ENCODE measurements at places on chromosomes 7 and 10. TPM values are rescaled to one million over a fixed set of nuclear protein-coding genes. Genes with fewer than 3 reads are reported as not detected.

DNA sequence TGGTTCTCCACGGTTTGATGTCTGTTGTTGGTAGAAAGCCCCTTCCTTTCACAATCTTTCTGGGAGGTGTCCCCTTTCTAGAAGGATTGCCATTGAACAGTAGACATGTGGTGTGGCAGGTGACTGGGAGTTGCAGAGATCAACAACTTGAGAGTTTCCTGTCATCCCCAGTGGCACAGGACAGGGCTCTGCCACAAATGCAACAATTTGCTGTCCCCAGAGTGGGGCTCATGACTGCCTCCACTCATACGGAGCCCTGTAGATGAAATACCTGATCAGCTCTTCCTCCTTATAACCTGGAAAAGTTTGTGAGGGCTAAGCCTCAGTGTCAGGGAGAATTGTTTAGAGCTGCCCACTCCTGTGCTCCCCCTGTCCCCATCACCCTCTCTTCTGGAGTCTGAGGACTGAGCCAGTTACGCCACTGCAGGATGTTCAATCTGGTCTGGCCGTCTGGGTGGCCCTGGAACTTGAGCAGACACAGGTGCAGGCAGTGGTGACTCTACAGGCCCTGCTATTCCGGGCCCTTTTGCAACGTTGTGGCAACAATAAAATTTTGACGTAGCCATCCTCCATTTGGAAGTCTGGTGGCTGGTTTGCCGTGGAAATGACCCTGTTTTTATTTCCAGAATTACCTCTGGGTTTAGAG is 6.5 kb downstream of the DBNL start:
- DNase-seq, result no peak

DNA sequence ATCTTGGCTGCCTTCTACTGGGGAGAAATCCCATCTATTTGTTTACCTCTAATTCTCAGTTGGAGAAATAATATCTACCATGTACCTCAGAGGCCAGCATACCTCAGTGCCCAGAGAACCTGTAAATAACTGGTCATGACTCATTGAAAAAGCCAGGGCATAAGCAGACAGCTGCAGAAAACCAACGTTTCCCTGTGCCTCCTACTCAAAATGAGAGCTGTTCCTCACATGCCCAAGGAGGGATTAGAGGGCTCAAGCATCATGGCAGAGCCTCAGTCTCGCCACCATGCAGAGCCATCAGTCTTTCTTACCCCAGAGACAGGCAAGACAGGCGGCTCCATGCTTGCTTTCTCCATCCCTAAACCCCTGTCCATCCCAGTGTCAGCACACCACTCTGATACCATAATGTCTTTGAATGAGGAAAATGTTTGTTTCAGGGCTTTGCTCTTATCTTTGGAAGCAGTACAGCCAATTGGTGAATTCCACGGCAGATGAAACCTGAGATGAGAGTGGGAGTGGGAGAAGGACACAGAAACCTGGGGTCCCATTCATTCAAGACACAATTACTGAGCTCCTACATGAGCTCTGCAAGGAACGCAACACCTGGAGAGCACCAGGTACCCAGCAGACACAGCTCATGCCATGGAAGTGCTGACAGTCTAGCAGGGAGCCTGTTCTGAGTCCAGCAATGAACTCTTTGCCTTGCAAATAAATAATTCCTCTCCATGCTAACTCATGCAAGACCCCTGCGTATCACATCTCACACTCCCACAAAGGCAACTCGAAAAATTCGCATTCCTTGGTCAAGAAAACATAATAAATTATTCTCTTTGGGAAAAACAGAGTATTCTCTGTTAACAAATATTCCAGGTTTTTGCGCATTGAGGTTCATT is 21.1 kb downstream of the PON1 start:
- DNase-seq, result no peak

- DNase-seq, result no peak
These were observed 81.4 kb downstream of the ORC5 start for GRCh38 chr7:104126411-104126841.

- no peak for DNase-seq
These were observed 53.8 kb downstream of the INPP5A start for GRCh38 chr10:132591166-132591971.

DNA sequence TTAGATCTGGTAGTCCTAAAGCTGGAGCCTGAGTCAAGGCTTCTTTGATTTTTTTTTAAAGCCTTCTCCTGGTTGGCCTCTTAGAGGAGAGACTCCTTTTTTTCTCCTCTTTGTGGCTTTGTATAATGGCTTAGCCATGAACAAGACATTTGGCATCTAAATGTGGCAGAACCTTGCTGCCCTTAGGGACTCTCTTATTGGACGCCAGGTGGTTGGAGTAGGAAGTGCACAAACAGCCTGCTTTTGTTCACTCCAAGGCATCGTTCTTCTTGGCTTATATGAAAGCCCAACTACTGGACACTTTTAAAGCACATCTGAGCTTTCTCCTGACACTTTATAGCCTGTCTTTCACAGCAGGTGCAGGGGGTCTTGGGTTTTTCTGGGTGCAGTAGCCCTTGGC is 25.0 kb downstream of the ZPBP start:
- DNase-seq, result no peak

- DNase-seq, result no peak
These were observed 36.1 kb downstream of the XPNPEP1 start for GRCh38 chr10:109887243-109887642.

DNA sequence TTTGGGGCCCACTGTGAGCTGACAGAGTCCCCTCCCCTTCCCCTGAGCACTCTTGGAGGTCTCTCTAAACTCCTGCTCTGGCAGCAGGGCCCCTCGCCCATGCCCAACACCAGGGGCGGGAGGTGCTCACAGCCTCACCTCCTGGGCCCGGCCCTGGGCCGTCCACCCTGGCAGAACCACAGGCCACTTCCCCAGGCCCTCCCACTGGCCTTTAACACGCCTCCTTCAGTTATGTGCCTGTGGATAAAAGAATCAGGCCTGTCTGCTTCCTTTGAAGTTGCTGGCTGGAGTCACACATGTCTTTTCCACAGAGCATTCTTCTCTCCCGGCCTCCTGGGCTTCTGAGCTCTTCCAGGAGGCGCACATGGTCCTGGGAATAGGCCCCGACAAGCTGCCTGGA is 10.2 kb downstream of the MYL10 start:
- no peak for DNase-seq

DNA sequence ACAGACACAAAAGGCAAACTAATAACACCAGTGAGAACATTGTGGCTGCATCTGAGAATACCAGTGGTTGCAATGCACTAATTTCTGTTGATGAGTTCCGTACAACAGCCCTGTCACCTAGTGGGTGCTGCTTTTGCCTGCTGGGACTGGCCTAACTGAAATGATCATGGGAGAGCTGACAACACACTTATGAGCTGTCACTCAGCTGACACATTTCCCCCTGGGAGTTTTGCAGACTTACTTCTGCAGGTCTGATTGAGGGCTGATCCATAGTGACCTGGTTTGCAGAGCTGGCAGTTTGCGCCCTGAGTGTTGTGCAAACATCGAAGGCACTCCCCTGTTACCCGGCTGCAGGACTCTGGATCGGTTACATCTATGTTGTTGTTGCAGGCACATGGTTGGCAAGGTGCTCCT is 60.6 kb upstream of the LAMB1 start:
- DNase-seq, result no peak

DNA sequence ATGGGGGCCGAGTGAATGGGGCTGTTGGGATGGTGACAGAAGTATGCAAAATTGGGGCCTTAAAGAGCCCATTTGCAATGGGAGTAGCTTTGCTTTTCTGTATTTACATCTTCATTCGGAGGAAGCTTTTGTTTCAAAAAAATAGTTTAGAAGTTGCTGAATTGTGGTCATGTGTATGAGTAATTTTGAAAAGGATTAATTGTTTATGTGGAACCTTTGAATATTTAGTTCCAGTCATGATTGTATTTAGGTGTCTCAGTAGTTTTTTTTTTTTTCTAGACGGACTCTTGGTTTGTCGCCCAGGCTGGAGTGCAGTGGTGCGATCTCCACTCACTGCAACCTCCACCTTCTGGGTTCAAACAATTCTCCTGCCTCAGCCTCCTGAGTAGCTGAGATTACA is 37.2 kb downstream of the RBM33 start:
- no peak for DNase-seq

DNA sequence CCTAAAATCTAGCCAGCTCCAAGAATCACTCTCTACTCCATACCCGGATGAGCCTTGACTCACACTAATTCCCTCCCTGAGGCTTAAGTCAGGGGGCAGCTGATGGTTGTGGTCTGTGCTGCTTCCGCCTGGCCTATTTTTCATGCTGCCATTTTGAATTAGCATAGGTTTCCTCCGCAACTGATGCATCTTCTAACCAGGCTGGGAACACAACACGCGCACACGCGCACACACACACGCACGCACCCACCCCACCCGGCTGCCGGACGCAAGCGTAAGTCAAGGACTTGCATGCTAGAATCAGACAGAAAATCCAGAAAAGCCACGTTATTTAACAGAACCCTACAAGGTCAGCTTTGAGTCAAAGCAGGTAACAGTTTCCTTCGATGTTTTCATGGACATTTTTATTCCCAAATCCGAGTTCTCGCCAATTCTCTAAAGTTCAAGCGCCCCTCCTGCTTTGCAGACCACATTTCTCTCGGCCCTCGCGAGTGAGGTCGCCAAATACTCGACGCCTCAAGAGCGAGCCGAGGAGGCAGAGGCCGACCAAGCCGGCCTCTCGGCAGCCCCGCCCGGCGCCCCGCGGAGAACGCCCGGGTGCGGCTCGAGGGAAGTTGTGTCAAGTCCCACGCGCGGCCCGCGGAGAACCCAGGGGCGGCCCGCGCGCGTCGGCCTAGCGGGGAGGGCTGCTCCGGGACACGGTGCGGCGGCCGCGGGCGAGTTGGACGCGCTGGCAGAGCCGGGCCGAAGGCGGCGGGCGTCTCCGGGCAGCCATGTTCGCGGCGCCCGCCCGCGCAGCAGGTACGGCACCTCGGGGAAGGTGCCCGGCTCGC is 961 bp downstream of the SCRN1 start:
- DNase-seq, result no peak

DNA sequence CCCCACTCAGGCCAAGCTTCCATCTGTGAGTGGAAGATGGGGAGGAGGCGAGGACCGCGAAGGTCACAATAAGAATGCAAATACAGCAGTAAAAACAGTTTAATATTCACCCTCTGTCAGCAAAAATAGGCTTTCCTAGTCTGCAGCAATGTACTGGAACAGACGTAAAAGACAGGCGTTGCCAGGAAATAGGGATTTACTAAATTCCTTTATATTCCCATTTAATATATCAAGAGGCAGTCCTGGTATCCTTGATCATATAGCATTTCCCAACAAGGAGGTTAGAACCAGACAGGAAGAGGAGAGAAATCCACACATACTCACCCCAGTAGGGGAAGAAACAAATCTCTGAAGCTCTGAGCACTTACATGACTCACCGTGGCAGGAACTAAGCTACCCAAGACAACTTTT is 1054.9 kb upstream of the C7orf33 start:
- no peak for DNase-seq

DNA sequence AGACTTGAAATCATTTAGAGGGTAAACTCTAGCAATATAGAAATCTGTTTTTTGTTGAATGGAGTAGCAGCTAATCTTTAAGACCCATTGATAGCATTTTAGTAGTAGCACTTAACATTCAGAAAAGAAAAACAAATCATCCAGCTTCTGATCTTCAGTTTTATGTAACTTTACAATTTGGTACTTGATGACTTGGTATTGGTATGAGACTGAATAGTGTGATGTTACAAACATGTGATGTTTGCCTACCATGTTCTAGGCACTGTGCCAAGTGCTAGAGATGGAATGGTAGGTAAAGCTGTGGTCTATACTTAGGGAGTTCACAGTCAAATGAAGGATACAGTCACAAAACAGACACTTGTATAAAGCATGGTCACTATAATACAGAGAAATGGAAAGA is 21.3 kb downstream of the ZEB1 start:
- DNase-seq, result no peak

DNA sequence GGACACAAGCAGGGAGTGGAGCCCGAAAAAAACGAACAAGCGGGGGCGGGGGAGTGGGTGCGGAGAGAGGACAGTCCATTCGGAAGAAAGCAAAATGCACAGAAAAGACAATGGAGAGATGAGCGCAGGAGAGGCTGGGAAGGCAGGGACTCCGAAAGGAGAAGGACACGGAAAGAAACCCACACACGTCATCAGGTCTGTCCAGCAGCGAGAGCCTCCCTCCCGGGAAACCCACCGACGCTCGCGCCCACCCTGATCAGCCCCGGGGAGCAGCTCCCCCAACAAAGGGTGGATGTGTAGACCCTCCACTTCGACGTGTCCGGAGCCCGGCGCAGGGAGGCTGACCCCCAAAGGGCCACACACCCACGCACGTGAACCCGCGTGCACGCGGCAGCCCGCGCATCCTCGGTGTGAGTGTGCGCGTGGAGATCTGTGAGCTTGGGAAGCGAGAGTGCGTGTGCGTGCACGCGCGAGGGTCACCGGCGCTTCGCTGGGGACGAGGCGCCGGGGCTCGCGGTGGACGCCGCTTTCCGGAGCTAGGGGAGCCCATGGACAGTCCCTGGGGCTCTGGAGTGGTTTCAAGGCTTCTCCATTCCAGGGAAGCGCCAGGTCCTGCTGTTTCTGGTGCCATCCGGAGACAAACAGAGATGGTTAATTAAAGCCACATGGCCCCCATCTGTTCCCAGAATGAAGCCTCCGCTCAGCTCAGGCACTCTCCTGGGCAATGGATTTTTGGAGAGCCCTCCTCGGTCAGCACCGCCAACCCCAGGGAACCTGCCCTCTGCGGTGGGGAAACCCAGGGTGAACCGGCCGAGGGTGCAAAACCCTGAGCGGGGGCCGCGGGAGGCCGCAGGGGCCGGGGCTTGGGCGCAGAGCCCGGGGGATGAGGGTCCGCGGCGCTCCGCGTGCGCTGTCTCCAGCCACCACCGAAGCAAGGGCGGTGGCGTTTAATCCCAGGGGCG is 916 bp downstream of the LAMB1 start:
- DNase-seq, result no peak

DNA sequence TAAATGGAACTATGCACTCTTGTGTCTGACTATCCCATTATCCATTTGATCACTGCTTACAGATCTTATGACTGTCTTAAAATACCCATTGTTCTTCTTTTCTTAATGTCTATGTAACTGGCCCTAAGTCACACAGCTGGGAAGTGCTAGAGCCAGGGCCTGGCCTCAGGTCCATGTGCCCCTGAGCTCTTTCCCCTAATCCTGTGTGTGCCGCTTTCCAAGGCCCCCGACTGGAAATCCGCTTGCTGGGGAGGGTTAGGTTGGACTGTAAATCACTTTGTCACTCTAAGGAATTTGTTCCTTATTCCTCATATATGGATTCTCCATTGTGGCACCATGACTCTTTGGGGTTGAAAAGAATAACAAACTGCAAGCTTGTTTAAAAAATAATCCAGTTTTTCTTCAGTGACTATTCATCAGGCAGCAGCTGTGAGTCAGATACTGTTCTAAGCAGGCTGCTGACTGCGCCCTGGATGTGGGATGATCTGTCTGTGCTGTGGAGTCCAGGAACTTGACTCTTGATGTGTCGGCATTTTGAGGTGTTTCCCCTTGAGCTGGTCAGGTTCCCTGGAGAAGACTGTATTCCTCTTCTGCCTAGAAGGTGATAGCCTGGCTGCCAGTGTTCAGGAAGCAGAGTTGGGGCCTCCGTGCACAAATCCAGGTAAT is 236.3 kb downstream of the SDK1 start:
- DNase-seq, result no peak

GRCh38 chr7:130845581-130846085 is 111.6 kb upstream of the KLF14 start:
- DNase-seq, result no peak

The BAMBI gene
- 7.5 TPM for total RNA-seq

The EIF3B gene
- total RNA-seq, result 115 TPM

The HOGA1 gene
- total RNA-seq, result 1.9 TPM

The CROT gene
- 34.4 TPM for total RNA-seq

The OR13A1 gene
- not detected for total RNA-seq

The HECW1 gene
- 0.66 TPM for total RNA-seq

The FAM25A gene
- not detected for total RNA-seq

The CALD1 gene
- total RNA-seq, result 252 TPM

The MAGI2 gene
- total RNA-seq, result 9.8 TPM

Measured in breast epithelium (tissue), 4 donors.